RWPE2 (cell line): ENCODE measurements at places on chromosomes 7 and 10.

DNA sequence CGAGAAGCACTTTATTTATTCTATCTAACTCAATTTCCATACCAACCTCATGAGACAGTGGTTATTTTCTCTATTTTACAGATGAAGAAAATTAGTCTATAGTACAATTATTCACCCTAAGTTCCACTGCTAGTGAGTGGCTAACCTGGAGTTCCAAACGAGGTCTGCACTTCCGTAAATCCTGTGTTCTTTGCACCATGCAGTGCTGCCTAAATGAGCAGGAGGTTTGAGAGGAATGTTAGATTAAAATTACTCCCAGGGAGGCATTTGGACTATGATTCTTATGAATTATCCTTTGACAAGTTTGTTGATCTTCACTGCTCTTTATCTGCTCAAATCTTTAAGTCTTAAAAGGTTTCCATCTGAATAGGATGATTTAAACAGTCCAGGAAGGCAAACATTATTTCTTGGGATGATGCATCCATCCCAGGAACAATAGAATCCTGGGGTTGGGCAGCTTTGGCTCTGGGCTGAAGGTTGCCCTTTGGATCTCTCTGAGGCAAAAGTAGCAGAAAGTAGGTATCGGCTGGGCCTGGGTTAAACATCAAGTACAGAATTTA lies 400.8 kb downstream of the REEP3 start:
- no peak for DNase-seq

DNA sequence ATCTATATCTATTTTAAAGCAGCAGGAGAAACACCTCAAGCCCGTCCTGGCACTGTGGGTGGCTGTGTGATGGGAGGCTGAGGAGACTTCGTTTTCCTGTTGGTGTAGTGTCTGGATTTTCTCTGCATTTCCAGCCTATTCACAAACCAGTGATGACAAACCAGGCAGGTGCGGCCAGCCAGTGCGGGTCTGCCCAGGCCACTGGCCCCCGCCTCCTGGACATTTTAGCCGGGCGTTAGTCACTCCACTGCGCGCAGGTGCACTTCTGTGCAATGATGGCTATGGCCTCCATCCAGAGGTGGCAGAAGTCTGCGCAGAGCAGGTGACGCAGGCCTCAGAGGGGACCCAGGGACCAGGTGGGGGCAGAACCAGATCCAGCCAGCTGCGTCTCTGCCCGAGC lies 64.9 kb upstream of the PITRM1 start:
- DNase-seq, result no peak

DNA sequence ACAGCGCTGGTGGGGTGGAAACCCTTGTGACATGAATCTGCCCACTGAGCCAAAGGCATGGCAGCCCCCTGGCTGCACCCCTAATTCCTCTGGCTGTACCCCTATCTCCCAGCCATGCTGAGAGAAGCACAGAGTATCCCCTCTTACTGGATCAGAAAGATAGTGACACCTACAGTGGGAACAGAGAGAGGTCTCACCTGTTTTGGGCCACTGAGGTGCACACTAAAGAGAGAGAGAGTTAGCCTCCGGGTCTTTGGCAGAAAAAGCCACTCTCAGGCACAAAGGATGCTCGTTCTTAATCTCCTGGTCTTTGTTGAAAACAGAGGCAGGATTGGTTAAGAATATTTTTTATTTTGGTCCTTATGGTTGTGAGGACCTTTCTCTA lies 11.3 kb downstream of the TSPAN14 start:
- DNase-seq, result no peak

DNA sequence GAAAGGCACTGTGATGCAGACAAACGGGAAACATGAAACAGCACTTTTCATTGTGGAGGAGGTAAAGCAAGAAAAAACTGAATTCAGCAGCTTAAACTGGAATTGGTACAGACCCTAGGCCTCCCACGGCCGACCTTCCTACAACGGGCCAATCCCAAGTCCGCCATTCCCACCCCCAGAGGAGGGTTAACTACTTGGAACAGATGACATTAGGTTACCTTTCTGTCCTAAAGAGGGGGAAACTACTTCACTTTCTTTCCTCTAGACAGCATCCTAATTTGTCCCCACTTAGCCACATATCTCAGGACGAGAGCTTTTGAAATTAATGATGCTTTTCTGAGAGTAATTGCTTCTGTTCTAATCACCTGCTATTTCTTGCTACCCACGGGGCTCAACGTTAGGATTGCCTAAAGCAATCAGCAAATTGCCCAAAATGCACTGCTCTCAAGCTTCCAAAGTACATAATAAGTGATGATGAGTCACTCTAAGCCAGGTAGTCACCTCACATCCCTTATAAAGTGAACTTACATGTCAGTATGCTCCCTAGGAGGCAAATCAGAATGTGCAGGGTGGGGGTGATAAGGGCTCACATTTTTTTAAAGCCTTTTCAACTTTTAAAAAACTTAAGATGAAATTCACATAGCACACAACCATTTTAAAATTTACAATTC lies 36.7 kb downstream of the LSM5 start:
- no peak for DNase-seq

DNA sequence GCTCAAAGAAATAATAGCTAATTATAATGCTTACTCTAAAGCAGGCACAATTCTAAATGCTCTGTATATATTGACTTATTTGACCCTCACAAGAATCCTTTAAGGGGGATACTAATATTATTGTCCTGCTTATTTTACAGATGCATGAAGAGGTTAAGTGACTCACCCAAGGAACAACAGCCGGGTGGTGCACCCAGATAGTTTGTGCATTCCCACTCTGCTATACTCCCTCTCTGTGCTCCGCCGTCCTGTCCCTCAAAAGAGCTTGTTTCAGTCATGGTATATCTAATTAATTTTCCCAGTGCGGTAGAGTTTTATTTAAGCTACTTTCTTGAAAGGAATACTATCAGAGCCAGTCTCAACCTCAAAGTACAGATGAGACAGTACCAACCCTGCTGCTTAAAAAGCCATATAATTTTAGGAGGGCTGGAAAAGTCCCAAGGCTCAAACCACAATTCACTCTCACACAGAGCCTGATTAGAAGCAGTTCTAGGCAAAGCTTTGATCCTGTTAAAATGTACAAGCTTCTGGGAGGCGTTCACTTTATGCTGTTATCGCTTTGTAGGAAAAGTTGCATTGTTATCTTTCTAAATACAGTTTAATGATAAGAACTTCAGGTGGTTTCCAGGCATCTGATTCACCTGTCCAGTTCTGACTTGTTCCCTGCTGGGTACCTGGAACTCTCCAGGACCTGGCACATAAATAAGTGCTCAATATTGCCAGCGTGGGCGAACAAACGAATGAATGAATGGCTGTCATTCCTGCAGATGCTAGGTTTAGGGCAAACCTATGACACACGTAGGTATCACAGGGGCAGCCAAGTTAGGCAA lies 261.5 kb upstream of the KLF14 start:
- DNase-seq, result no peak

- no peak for DNase-seq
Measured at GRCh38 chr7:74429153-74429747, 24.5 kb upstream of the GTF2IRD1 start.
